ENCODE measurements at places on chromosomes 16 and 17.
A peak's percentile ranks its signal among the peaks of the same experiment; 100 is the strongest.

DNA sequence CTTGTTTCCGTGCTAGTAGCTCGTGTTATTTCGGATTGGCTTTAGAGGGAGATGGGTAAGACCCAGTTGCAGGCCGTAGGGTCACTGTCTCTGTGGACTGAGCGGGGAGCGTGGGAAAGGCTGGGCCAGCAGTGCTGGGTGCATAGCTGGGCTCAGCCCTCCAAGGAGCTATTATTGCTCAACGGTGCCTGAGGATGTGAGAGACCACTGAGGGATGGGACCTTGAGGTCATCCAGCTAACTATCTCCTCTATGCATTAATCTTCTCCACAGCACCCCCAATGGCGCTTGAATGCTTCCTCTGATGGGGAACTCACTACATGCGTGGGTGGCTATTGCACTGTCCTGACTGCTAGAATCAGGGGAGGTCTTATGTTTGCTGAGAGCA is 126.1 kb upstream of the FOXF1 start:
- no peak for DNase-seq

GRCh38 chr17:28584434-28584833 is 7.7 kb upstream of the ALDOC start:
- no peak for DNase-seq

DNA sequence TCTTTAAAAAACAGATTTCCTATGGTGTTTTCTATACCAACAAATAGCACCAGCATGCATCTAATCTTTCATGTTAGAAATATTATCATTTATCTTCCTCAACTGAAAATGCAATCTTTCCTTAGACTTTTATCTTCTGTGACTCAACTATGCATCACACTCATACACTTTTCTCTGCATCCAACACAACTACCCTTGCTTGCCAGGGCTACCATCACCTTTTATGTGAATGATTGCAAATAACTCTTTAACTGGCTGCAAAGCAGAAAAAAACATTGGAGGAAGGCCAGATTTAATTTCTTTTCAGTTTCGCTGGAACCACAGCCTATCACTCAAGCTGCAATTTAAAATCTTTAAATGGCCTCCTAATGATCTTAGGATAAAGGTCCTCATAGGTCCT is 212.9 kb downstream of the CDH8 start:
- no peak for DNase-seq

- DNase-seq, result no peak
These were observed 2.0 kb downstream of the SLC13A5 start for GRCh38 chr17:6711081-6711674.

DNA sequence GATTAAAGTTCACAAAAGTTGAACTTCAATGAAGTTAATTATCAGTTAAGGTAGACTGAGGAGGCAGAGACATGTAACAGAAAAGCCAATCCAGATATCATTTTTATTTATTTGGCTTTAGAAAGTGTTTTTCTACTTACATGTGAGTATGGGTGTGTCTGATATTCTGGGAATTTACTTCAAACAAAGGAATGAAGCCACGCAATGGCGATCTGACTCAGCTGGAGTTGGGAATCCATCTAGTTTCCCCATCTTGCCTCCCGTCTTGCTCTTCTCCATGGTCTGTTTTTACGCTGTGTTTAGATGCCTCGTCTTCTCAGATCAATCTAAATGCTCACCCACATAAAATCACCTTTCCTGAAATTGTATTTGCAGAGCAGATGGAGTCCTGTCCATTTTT is 1.7 kb upstream of the KCNJ16 start:
- no peak for DNase-seq

- DNase-seq, result no peak
These were observed 19.1 kb upstream of the GSG1L start for GRCh38 chr16:28082624-28083023.

DNA sequence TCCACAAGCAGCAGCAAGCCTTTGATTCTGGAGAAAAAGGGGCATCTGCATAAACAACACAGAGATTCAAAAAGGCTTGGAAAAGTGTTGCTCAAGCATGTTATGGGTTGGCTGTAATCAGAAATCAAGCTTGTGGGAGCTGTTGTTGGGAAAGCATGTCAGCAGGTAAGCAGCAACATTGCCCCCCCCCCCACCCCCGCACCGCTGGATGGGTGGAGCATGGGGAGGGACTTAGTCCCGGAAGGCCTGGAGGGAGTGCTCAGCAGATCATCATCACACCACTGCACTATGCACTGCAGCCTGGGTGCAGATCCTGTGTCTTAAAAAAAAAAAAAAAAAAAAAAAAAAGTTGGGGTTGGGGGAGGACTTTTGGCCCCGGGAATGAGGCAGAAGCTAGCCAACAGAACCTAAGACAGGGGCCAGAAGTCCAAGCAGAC is 16.8 kb upstream of the AKAP1 start:
- DNase-seq, result no peak

DNA sequence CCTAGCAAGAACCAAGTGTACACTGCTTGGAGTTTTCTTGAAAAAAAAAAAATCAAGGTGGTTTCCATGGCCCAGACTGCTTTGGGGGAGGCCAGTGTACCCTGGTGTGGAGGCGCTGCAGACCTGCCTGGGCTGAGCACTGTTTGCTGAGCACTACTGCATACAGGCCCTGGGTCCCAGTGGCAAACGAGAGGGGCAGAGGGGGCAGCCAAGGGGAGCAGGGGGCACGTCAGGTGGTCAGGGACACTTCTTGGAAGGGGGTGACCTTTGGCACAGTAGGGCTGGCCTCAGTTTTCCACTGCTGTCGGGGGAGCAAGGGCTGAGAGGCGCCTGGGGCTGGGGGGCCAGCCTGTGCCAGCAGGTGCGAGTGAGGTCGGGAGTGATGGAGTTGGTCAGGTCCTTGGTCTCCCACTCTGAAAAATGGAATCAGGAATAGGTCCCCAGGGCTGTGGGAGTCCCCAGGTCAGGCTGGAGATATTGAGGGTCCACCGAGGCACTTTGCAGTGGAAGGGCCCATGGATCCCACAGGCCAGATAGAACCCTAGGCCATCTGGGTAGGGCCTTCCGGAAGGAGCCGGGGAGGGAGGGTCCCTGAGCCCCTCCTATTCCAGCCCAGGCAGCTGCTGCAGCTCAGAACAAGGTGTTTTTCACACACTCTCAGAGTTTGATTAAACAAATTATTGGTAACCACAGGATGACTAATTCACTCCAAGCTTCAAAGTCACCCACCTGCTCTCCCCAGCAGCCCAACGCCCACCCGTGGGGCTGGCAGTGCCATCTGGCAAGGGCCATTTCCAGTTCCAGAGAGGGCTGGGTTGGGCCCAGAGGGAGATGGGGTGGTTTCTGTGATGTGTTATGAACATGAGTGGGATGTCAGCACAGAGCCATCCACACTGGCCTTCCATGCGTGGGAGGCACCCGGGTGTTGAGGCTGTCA is 3.5 kb downstream of the ZFPM1 start:
- DNase-seq, result peak; percentile 71

- no peak for DNase-seq
These were observed 580 bp downstream of the TANC2 start for GRCh38 chr17:62966426-62967204.

- no peak for DNase-seq
These were observed 41.4 kb upstream of the ANKFN1 start for GRCh38 chr17:56111706-56112485.

DNA sequence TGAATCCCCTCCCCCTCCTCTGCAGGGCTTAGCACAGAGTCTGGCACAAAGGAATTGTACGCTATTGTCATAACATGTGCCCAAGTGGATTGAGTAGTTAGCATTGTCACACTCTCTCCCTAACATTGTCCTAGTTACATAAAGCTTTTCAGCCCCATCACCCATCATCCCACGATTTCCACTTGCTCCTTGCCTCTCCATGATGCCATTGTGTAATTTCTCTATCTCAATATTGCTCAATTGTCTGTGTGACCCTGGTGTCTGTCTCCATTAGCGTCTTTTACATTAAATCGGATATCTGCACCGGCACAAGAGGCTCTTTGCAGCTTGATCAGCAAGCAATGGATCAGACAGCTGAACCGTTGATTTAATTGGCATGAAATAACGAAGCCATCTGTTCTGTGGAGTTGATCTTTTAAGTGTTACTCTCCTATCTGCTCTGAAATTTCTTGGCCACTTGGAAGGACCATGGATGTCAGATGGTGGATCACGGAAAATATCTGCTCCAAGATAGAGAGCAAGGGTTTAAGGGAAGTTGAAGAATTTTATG is 77.0 kb upstream of the HS3ST4 start:
- DNase-seq, result no peak

DNA sequence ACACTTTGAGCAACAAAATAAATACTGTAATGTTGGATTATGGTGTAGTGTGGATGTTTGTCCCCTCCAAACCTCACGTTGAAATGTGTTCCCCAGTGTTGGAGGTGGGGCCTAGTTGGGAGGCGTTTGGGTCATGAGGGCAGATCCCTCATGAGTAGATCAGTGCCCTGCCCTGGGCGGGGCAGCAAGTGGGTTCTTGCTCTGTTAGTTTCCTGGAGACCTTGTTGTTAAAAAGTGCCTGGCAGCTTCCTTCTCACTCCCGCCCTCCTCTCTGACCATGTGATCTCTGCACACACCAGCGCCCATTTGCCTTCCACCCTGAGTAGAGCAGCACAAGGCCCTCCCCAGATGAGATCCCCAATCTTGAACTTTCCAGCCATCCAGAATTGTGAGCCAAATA is 67.7 kb downstream of the MPRIP start:
- DNase-seq, result peak; percentile 54

DNA sequence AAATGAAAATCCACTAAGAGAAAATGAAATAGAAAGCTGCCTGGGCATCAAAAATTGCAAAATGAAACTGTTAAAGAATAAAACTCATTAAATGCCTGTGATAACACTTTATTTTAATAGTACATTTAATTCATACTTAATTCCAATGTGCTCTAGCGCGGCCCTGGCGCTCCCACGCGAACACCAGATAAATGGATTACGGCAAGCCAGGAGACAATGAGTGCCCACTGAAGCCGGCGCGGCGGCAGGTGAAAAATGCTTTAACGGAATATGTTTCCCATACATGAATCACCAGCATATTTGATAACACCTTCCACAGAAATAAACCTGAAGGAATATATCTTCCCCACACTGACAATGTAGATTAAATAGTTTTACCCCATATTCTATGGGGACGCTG is 245.5 kb downstream of the RBFOX3 start:
- no peak for DNase-seq

DNA sequence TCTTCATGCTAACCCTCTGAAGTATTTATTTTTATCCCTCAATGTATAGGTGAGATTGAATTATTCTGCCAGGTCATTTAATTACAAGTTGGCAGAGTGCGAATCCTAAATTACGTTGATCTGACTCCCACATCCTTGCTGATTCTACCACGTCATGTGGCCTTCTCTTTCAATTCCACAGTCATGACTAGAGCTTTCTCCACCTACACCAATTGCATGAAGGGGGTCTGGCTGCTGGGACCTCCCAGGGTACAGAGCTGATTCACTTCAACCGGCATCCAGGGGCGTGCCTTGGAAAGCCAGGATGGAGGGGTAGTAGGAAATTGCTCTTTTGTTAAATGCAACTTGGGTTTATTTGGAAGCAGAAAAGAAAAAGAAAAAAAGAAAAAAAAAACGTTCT is 41.1 kb upstream of the CDH13 start:
- no peak for DNase-seq

DNA sequence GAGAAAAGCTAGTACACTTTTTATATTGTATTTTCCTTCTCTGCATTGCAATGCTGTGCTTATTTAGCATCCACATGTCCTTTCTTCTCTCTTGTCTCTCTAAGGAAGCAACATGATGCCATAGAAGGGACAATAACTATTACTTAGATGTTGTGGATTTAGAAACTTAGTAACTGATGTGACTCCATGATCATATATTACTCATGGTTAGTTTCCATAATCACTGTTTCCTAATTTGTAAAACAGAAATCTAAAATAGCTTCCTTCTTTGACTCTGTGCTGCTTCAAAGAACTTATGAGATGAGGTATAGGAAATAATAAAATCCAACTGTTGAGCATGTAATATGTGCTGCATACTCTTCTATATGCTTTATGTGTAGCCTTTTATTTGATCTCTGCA is 6.6 kb upstream of the ABCA5 start:
- no peak for DNase-seq

DNA sequence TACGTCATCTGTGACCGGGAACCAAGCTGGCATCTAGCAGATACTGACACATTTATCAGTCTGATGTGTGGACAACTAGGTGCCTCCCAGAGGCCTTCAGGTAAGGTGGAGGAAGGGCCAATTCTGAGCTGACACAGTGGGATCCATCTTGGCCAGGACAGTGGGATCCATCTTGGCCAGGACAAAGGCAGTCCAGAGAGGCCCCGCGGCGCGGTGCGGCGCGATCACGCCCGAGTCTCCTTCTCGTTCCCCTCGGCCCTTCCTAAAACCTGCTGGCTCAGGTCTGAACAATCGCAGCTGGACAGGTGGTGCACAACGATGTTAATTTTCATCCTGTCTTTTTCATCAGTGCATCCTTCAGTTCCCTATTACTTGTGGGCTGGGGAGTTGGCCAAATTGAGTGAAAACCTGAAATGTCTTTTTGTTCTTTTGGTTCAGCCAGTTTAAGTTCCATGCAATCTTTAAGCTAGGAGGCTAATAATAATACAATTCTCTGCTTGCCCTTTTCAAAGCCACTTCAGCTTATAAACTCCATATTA is 486 bp upstream of the WSB1 start:
- peak; percentile 4 for DNase-seq

- DNase-seq, result no peak
These were observed 44.5 kb downstream of the SLFN5 start for GRCh38 chr17:35287286-35287811.

- no peak for DNase-seq
These were observed 103.2 kb upstream of the SMURF2 start for GRCh38 chr17:64765191-64765889.

DNA sequence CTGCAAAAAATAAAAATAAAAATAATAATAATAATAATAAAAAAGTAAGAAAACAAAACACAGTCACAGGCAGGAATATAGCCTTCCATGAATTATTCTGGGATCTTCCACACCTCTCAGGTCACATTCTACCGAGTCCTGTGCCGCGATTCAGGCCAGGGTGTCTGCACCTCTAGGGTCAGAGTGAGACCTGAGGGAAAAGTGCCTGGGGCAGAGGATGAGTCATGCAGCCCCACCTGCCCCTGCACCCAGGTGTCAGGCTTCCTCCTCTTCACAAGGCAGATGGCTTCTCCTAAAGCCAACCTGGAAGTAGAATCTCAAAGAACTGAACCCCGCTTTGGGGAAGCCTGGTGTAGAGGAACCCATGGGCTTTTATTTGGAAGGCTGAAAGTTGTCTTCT is 283.7 kb downstream of the CPPED1 start:
- DNase-seq, result no peak

Data from CD4-positive, alpha-beta T cell treated with Interleukin-6 for 4 hours (primary cell).